Hindlimb muscle (tissue), 1 donor: ENCODE measurements at places on chromosomes 3 and 15.

DNA sequence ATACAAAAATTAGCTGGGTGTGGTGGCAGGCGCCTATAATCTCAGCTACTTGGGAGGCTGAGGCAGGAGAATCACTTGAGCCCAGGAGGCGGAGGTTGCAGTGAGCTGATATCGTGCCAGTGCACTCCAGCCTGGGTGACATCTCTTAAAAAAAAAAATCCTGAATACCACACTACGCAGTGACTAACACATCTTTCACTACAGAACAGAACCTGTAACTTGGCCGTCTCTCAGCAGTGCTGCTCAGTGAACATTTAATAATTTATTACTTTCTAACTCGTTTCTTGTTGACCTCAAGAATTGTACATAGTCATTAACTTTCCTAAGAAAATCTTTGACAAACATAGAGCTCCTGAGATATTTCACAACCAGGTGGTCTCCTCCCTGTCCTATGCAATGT is 3.8 kb downstream of the GREM1 start:
- no peak for DNase-seq

DNA sequence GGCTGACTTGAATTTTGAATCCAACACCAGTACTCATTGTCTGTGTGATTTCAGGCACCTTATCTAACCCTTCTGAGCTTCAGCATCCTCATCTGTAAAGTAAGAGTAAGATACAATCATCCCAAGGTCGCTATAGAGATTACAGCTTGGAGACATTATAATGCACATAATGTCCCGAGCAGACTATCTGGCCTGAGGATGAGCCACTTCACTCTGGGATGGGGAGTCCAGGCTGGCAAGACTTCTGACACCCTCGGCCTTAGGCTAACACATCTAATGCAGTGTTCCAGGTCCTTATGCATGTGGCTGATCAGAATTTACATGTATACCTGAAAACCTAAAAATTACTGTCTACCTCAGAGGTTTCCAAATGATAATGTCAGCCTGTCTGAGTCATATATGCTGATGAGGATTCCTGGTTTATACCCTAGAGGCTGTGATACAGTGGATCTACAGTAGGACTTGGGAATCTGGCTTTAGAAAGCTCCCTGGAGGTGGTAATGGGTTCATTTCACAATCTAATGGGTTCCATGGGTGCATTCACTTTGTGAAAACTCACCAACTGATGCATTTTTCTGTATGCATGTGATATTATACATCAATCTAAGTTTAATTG is 229.0 kb upstream of the SLCO3A1 start:
- DNase-seq, result no peak

- no peak for DNase-seq
Observed at GRCh38 chr3:197820550-197821335, 29.7 kb downstream of the LRCH3 start.

DNA sequence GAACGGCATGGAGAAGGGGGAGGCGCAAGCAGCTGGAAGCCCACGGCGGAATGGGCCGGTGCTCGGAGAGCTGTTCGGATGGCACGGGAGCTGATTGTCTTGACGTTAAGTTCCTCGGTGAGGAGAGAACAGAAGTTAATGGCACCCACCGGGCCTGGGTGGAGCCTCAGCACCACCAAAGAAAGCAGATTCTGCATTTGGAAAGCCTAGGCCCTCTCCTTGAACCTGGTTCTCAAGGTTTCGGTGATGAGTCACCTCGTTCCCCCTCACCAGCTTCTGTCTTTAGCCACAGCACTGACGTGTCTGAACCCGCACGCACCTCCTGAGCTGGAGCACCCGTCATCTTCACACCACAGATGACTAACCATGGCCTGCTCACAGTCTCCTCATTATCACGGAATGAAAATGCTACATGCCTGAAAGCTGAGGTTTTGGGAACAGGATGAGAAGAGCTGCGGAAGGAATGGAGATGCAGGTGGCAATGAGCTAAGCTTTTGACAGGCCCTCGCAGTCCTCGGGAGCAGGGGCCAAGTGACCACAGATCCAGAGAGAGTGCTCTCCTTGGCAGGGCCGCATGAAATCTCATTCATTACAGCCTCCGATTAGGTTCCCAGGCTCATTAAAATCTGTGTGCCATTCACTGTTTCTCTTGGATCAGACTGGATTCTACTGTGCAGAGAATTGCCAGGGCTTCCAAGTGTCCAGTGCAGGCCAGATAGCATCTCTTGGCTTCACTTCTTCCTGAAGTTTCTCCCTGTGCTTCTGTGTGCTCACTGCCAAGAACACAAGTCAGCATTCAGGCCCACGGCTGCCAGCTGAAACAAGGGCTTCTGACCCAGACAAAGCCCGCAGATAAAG is 96.3 kb upstream of the DLG1 start:
- no peak for DNase-seq

DNA sequence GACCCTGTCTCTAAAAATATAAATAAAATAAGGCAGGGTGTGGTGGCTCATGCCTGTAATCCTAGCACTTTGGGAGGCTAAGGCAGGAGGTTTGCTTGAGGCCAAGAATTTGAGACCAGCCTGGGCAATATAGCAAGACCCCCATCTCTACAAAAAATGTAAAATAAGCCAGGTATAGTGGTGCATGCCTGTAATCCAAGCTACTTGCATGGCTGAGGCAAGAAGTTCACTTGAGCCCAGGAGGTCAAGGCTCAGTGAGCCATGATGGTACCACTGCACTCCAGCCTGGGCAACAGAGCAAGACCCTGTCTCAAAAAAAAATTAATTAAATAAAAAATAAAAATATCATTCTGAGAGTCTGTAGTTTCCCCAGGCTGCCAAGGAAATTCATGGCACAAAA is 4.1 kb upstream of the JAGN1 start:
- no peak for DNase-seq

- DNase-seq, result no peak
Observed at GRCh38 chr3:127153506-127153815, 39.5 kb upstream of the PRR23E start.

DNA sequence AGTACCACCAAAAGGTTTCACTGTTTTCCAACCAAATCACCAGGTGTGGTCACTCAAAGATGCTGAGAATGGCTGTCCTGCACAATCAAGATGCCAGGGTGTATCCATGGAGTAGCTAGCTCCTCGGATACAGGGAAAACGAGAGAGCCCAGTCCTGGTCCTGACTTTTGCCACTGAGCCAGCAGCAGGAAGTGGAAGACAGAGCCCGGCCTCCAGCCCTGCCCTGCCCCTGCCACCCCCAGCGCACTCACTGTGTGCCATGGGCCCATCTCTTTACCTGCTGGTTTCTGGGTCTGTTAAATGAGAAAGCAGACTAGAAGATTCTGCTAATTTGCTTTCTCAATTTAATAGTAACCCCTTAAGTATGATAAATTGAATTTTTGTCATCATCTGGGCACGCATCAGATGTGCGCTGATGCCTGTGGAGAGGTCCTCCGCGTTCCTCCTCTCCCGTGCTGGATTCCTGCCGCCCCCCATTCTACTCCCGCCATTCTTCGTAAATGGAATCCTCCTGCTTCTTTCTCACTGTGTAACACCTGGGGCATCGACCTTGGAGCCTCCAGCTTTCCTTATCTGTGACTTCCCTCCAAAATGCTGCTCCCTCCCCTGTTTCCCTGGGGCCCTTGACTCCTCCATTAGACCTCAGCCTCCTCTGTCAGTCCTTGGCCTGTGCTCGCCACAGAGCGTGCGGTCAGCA is 18.0 kb downstream of the TNFAIP8L3 start:
- DNase-seq, result no peak

DNA sequence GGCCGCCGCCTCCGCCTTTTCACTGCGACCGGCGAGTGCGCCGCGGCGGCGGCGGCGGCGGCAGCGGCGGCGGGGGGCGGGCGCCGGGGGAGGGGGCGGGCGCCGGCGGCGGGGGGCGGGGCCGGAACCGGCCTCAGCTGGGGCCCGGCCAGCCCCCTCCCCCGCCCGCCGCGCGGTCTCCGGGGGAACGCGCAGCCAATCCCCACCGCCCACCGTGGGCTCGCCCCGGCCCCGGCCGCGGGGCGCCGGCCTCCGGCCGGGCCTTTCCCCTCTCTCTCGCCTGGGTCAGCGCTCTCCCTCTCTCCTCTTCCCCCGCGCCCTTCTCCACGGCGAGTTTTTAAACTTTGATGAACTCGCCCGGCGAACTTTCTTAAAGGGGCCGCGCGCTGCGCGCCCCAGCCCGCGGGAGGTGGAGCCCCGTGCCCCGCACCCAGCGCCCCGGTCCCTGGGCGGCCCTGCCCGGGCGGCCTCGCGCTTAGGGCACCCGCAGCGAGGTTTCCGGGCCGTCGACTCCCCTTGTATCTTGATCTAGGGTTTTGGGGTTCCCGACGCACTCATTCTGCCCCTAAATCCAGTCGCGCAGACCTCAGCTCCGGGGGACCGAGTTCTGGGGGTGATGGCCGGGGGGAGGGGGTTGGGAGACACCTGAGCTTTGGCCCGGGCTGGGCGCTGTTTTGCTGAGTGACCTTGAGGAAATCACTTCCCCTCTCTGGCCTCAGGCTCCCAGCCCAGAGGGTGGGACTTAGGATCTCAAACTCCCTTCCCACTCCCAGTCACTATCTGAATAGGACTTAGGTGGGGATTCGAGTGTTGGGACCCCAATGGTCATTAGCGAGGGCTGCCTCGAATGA is at the start of gene RBPMS2:
RBPMS2 (minus strand) TSS at position 39 of the 851 bp plus-strand sequence. CDS start 270 bp downstream, outside the sequence.
- DNase-seq, result peak; percentile 42

GRCh38 chr3:163671201-163671600 is 1407.1 kb downstream of the SI start:
- DNase-seq, result no peak
